ENCODE measurements at places on chromosomes 13 and 19.

DNA sequence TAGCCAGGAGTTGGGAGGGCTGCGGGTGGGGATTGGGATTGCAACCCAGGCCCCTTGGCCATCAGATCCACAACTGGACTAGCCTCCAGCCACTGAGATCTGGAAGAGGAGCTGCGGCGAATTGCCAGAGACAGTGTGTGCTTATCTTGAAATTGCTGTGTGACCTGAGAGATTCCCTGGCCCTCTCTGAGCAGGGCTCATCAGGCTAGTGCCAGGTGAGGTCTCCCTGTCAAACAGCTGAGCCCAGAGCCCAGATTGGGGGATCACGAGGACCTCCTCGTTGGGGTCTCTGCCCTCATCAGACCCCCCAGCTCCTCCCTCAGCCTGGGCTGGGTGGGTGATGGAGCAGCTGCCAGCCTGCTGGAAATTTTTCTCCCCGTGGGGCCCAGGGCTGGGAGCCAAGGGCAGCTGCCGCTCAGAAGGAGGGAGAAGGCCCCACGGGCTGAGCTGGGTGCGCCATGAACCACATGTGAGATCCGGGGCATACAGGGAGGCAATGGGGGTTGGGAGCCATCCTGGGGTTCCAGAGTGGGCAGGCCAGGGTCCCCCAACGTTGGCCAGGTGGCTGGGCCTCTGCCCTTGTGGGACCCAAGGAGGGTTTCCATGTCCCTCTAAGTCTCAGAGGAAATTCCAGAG is 7.2 kb downstream of the FUT5 start:
- no peak for DNase-seq

DNA sequence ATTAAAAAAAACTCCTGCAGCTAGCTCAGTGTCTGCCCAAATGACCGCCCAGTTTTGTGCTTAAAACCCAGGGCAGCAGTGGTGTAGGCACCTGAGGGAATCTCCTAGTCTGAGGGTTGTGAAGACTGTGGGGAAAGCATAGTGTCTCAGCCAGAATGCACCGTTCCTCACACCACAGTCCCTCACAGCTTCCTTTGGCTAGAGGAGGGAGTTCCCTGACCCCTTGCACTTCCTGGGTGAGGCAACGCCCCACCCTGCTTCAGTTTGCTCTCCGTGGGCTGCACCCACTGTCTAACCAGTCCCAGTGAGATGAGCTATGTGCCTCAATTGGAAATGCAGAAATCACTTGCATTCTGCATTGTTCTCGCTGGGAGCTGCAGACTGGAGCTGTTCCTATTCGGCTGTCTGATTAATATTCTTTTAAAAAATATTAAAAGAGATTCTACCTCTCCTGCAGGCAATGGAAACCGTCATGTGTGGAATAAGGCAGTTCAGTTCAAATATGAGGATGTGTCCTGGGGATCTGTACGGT is 645.7 kb downstream of the FGF9 start:
- no peak for DNase-seq

GRCh38 chr13:98254513-98254912 is 77.4 kb upstream of the RNF113B start:
- DNase-seq: no peak

- DNase-seq: no peak
Measured at GRCh38 chr19:36528921-36529518, 949 bp upstream of the ZNF260 start.

DNA sequence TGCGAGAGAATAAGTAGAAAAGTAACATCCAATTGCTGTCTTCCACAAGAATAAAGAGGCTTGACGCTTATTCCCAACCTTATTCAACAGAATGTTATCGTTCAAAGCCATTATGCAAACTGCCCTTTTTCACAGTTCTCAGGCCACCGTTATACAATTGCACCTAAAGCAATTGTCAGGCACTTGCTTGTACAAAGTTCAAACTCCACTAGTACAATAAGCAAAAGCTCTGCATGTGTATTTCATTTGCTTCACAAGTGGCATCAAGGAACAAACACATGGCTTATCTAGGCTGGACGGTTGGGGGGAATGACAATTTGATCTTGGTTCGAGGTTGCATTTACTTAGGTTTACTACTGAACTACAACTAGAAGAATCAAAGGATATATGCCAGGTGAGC is 815.6 kb downstream of the EFNB2 start:
- DNase-seq: no peak

DNA sequence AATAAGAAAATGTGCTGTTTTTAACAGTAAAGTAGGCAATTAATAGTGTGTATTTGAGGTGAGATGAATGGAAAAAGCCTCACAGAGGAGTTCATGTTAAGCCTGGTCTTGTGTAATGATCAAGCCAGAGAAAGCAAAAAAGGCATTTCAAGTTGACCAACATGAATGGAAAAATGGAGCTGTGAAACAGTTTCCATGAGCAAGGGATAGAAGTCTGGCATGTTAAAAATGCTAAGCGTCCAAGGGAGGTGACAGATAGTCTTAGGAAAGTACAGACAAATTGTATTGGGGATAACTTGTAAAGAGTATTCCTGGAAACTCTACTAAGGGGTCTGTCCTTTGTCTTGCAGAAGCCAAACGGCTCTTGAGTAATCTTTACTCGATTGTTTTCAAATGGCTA is 506.8 kb upstream of the ATXN8OS start:
- DNase-seq: no peak

GRCh38 chr13:77930430-77930829 is 11.8 kb upstream of the EDNRB start:
- DNase-seq: no peak

DNA sequence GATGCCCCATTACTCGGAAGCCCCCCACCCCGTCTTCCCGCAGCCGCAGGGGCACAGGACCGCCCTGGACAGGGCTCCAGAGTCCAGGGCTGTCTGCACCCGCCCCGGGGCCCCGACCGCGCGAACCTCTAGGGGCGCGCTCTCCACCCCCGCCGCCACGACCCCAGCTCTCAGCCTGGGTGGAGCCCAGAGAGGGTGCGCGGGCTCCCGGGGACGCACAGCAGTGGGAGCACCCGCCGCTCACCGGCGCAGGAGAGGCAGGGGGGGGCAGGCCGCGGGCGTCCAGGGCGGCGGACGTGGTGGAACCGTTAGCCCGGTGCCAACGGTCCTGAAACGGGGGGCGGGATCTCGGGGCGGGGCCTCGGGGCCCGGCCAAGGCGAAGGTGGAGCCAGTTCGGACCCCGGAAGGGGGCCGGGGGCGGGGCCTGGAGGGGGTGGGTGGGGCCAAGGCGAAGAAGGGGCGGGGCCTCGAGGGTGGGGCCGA is at the start of gene ATP8B3:
Gene ATP8B3, minus strand, starts transcription at position 335 of the 484 bp plus-strand sequence. CDS start 540 bp downstream, outside the sequence.
- peak; percentile 66 for DNase-seq

DNA sequence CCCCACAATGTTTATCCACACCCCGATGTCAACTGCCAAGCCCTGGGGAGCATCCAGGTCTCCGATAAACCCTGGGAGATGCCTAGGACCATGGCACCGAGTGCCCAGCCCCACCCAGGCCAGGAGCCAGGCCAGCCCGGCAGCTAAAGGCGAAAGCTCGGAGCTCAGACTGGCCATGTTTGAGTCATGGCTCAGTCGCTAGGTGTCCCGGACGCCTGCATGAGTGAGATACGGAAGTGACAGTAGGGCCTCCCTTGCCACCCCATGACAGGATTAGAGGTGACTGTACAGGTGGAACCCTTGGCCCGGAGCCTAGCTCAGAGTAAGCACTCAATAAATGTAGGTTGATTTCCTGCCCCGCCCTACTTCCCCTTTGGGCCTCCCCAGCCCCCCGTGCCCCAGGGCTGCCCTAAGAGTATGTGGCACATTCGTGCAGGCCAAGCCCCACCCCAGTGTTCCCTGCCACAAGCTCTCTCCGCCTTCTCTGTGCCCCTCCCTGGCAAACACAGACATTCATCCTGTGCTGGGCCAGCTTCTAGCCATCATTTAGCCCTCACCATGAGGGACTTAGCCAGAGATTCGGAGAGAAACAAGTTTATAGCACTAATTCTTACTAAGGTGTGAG is 5.8 kb upstream of the TPM4 start:
- peak; percentile 69 for DNase-seq

DNA sequence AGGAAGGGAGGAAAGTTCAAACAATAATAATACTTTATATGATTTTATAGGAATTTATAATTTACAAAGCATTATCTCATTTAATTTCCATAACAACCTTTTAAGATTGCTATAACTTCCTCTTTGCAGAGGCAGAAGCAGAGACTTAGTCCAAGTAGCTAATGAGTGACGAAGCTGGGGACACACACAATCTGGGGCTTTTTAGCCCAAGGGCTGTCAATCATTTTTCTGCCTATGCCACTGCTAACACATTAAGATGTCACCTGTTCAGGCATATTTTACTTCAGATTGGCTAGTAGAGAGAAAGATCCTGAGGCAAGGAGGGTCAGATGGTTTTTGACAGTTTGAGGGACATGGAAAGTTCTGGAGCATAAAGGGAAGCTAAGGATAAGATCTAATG is 12.6 kb downstream of the SCEL start:
- no peak for DNase-seq

DNA sequence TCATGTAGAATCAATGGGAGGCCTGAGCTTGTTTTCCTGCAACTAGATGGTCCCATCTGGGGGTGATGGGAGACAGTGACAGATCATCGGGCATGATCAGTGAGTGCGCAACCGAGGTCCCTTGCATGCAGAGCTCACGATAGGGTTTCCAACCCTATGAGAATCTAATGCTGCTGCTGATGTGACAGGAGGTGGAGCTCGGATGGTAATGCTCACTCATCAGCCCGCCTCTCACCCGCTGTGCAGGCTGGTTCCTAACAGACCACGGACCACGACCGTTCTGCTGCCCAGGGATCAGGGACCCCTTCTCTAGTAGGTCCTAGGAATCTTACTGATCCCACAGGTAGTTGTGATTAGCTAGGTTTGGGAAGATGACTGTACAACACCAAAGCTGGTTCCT is 23.5 kb upstream of the GARRE1 start:
- no peak for DNase-seq

DNA sequence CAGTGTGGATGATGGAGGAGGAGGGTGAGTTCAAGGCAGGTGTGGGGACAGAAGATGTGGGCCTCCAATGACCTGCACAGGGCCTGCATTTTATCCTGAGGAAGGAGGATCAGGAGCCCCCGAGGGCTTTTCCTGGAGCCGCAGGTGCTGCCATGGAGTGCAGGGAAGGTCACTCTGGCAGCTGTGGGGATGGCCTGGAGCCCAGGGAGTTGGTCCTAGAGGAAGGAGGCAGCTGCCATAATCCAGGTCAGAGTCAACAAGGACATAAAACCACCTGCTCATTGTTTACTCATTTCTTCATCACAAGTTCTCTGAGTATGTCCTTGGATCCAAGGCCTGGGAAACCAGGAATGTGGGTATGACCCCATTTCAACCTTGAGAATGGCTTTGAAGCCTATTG is 87.2 kb downstream of the SCGB2B2 start:
- no peak for DNase-seq

GRCh38 chr19:39449116-39449797 is 3.9 kb downstream of the SUPT5H start:
- no peak for DNase-seq

DNA sequence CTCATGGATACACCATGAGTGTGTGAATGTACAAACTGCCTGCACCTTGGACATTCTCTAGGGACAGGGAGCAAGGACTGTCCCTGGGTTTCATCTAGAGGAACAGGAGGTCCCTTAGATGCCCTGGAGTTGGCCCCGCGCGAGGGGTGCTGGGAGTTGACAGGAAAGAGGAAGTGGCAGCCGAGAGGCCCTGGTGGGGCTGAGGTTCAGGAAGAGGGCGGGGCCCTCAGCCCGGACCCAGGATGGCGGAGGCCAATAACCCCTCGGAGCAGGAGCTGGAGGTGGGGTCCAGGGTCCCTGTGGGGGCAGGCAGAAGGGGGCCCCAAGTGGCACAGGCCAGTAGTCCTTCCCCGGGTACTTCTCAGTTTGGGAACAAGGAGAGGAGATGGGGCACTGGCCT is 6.9 kb downstream of the PKN1 start:
- peak; percentile 48 for DNase-seq

GRCh38 chr13:83449668-83450395 is 432.4 kb downstream of the SLITRK1 start:
- DNase-seq: no peak

DNA sequence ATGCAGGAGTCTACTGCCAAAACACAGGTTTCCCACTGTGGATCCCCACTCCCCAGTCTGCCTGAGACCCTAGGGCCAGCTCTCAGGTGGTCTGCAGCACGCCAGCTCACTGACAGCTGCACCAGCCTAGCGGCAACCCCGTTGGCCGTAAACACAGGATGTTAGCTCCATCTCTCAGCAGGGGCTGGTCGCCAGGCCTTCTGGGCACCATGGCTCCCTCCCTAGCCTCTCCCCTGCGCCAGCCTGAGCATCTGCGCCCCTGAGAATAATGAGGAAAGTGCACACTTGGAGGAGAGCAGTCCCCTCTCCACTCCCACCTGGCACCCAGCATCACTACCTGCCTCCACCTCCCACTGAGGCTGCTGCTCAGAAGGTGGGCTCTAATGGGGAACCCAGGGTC is 20.8 kb upstream of the EPHX3 start:
- DNase-seq: no peak

GRCh38 chr13:45364876-45365557 is 24.0 kb upstream of the TPT1 start:
- no peak for DNase-seq

DNA sequence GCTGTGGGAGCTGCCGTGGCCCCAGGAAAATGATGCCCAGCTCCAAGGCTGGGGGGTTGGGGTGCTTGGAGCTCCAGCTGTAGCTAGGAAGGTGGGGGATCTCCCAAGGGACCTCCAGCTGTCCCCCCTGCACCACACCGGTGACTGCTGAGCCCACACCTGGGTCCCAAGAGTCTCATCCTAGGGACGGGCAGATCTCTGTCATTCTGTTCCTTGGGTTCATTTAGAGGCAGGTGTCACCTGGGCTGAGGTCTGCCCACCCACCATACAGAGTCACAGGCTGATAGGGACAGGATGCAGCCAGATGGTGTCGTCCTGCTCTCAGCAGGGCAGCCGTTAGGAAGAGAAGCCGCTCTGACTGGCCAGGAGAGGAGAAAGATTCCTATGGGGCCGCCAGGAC is 5.3 kb downstream of the F2RL3 start:
- DNase-seq: no peak

- DNase-seq: no peak
Measured at GRCh38 chr13:96898212-96898611, 96.1 kb downstream of the OXGR1 start.

GRCh38 chr13:87827479-87827878 is 156.3 kb downstream of the SLITRK5 start:
- DNase-seq: no peak

GRCh38 chr13:80716610-80717081 is 375.7 kb upstream of the SPRY2 start:
- DNase-seq: no peak

GRCh38 chr13:24684600-24684998 is 4.4 kb downstream of the ATP12A start:
- DNase-seq: no peak
